ENCODE measurements at places on chromosomes 3 and 15.

DNA sequence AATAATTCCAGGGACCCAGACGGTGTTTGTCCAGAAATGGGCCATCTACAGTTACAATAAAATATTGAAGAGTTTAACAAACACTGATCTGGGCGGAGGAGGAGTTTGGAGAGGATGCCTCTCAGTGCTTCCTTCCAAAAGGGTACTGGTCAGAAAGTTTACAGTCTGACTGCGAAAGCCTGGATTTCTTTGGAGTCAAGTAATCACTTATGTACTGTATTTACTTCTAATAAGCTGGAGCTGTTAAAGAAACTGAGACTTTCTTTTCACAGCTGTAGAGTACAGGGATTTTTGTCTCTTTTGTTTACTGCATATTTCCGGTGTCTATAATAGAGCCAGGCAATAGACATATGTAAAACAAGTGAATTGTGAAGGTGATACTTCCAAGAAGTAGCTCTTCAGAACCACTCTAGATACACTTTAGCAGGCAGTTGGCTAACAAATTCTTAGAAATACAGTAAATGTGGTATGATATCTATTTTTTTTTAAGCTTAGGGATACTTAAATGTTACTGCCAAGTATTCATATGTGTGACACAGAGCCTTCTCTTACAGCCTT, 22.1 kb upstream of the NEO1 start:
- DNase-seq = no peak

DNA sequence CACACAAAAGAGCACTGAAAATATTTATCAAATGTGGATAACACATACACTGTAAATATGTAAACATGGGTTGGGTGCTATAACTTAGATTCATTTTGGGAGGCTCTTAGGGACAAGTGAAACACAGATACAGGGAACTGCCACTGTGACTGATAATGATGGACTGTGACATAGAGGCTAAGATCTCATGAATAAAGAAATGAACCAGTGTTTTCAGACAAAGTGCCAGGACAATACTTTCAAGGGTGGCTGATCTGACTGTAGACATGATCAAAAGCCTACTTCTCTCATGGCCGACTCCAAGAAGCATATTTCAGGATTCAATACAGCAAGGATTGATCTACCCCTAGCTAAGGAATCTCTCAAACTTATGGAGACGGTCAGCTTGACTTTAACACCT, 353.8 kb downstream of the FGF12 start:
- DNase-seq = no peak

- DNase-seq = no peak
Measured at GRCh38 chr15:80474224-80475215, 70.3 kb downstream of the ARNT2 start.

DNA sequence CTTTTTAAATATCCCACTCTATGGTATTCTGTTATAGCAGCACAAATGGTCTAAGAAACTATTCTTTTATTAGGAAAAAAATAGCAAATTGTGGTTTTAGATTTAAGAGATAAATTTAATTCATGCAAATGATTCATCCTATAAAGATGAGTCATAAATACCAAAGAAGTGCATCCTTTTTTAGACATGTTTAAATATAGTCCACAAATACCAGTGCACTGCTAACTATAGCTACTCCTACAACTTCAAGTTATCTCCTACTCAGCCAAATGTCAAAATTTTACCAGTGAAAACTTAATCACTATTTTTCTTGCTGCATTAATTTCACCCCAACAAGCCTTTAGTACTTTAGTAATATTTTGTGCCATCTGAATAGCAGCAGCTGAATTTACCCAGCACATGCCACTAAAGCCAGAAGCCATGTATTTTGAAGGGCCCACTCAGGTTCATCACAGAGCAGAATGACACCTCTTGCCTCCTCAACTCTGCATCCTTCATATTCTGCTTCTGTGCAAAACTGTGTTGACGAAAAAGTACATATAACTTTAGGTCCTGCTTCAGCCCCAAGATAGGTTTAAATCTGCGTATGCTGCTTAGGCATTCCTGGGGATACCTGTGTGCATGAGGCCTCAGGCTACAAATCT, 24.9 kb downstream of the CX3CR1 start:
- peak; percentile 58 for DNase-seq

GRCh38 chr3:24818055-24818454, 323.4 kb upstream of the THRB start:
- DNase-seq = no peak

GRCh38 chr3:109640146-109640652, 302.9 kb upstream of the DPPA4 start:
- no peak for DNase-seq

GRCh38 chr3:171470714-171471227, 10.6 kb upstream of the TNIK start:
- DNase-seq = no peak

DNA sequence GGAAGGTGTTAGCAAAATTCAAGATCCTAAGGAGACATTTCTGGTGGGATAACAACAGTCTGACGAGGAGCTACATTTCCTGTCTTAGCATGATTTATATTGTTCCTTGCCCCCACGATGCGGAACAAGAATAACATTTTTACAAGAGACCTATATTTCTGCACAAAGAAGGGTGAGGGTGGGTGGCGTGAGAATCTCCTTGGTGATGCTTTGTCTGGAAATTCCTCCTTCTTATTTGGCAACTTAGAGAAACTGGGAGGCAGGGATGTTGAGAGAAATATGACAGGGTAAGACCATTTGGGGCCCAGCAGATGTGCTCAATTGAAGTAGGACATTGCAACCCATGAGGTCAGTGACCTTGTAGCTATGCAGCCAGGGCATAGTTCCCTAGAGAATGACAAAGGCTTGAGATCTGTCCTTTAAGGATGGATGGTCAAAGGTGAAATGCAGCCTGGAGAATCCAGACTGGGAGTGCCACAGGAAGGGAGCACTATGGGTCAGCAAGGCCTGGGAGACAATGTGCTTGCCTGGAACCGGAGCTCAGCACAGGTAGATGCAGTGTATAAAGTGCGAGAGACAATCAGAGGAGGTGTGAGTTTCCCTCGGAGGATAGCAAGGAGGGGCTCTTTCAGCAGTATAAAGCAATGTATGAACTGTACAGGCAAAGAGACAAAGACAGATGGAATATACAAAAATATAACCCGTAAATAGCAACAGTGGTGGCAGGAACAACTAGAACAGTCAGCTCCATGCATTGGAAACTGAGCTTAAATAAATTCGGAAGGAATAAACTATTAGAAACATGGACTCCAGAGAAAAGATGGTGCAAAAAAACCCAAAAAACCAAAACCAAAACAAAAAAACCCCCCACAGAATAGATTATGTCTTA, 317.6 kb upstream of the TBL1XR1 start:
- DNase-seq = no peak

DNA sequence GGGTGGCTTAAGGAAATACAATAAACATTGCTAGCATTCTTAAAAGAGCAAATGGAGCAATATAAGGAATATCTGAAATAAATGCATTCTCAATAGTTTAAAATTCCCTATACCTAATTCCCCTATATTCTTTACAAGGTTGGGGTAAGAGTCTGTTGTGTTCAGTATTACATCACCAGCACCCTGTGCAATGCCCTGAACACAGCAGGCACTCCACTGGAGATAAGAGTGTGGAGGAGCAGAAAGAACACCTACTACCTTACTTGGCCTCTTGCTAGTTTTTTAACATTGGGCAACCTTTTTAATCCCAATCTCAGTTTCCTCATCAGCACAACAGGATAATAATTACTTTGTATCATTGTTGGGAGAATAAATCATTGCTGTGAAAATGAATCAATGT, 140.2 kb upstream of the PLXND1 start:
- DNase-seq = no peak

- DNase-seq = no peak
Measured at GRCh38 chr15:57393061-57393460, 16.8 kb downstream of the CGNL1 start.

DNA sequence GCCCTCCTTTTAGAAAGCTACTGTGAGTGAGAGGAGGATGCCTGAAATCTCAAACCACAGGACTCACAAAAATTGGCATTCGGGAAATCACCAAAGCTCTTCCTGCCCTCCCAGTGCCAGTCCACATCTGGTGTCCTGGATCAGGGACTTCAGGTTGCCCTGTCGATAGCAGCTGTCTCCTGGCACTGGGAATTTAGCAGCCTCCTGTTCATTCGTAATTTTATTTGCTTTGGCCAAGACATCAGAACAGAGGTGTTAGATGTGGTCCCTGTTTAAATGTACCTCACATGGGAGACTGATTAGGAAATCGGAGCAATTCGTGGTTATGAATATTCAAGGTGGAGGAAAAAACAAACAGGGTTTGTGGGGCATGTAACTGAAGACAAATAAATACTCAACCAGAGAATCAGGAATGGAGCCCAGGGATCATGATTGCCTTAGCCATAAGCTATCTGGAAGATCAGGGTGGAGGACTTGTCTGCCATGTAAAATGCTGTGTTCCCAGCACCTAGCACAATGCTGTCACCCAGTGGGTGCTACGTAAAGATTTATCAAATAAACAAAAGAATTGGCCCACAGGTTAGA, 265.2 kb upstream of the PROK2 start:
- DNase-seq = no peak

GRCh38 chr3:27976933-27977332, 254.8 kb upstream of the EOMES start:
- peak; percentile 19 for DNase-seq

Measured in AG20443 (cell line).